Left hindlimb (tissue), 1 donor: ENCODE measurements at places on chromosomes 4 and X.

DNA sequence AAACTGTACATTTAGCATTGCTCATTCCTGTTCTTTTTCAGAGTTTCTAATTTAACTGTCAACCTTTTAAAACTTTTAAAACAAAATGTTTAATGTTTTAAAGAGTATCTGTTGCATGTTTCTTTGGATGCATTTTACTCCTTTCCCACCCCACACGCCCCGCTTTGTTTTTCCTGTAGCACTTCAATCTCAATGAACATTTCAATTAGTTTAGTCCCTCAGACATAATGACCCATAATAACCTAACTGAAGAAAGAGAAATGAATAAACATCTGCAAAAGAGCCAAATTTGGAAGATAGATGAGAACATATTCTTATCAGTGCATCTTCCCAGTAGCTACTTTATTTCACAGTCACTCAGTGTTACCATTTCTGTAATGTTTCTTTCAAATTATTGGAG lies 7.5 kb downstream of the PCDH10 start:
- no peak for DNase-seq

DNA sequence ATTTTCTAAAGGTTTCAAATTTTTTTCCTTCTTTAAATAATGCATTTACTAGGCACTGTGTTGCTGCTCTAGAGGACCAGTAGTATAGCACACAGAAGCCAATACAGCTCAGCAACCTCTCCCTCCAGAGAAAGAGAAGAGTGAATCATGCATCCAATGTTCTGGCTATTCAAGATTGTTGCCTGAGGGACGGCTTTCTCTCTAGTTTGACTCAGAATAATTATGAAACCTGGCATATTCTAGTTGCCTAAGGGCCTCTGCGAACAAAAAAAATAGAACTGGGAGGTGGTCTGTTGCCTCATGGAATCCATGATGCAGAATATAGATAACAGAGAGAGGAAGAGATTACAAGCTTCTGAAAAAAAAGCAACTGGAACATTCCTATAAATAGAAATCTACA lies 1233.3 kb upstream of the PABPC4L start:
- DNase-seq = no peak

GRCh38 chrX:153884136-153884535 lies 1.8 kb downstream of the L1CAM start:
- DNase-seq = no peak

DNA sequence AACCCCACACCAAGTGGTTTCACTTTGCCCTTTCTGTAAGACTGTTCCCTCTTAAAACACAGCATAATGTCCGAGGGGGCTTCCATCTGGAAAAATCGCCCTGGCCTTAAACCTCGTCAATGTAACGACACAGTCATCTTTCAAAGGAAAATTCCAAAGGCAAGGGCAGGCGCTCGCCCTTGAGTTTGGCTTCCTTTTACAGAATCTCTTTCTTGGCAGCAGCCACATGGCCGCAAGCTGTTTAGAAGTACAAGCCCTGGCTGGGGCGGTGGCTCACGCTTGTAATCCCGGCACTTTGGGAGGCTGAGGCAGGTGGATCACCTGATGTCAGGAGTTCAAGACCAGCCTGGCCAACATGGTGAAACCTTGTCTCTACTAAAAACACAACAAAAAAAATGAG lies 27.1 kb upstream of the GRPEL1 start:
- no peak for DNase-seq

DNA sequence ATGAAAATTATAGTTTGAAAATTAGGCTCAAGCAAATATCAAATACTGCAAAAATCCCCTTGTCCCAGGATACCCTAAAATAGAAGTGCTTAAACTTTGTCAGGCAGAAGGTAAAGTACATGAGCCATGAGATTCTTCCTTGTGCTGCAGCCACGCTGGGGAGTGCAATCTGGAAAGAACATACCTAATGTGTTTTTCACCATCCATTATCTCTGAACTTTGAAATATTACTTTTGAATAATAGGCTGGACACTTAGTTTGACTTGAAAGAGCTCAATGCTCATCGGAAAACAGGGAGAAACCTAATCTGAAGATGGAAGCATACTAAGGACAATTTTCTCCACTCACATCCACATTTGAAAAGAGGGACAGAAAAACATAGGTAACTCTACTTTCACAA lies 18.9 kb downstream of the THAP9 start:
- DNase-seq = no peak

DNA sequence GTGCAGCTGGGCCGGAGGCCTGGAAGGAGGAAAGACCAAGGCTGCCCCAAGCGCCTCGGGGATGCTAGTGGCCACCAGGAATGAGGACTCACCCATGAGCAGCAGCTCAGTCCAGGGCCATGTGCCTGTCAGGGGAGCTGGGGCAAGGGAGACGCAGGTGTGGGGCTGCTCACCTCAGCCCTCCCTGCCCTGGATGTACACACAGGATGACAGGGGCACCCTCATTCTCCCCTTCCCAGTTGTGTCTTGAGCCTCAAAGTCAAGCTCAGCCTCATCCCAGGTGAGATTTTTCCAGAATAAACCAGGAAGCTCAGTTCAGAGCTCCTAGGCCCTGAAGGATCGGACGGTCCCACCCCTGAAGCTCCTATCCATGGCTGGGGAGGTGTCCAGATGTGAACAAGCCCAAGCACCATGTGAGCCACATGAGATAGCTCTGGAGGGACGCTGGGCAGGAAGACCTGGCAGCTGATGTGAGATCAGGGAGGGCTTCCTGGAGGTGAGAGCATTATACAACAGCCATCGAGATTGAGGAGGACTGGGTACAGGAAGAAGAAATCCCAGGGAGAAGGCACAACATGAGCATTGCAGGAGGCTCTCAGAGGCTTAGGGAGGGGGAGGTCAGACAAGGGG lies 23.0 kb downstream of the HTRA3 start:
- DNase-seq = peak; percentile 8

GRCh38 chr4:179989975-179990374 lies 2253.2 kb upstream of the TENM3 start:
- DNase-seq = no peak

DNA sequence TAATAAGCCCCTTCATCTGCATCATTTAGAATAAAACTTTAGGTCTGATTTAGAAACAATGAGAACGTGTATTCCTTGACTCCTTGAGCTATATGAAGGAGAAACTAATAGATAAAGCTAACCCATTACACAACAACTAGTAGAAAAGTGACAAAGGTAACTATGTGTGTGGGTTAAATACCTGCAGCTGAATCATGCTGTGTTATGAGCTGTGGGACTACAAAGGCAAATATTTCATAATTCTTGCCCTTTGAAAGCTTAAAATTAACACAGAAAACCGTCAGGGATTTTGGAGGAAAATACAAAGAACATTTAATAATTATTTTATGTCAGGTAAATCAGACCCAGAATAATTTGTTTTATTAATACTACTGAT lies 898 bp upstream of the NDP start:
- no peak for DNase-seq

DNA sequence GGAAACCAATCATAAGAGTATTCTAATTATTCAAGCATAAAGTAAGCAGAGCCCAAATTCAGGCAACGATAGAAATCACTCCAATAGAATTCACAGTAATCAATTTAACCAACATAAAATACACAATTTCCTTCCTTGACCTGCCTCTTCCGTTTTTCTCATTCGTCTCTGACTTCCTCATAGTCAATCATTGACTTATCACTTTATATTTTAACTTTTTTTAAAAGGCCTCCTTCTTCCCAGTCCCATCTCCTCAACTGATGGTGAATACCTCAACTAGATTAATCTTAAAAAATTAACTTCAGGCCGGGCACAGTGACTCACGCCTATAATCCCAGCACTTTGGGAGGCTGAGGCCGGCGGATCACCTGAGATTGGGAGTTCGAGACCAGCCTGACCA lies 13.3 kb downstream of the CNOT6L start:
- no peak for DNase-seq

DNA sequence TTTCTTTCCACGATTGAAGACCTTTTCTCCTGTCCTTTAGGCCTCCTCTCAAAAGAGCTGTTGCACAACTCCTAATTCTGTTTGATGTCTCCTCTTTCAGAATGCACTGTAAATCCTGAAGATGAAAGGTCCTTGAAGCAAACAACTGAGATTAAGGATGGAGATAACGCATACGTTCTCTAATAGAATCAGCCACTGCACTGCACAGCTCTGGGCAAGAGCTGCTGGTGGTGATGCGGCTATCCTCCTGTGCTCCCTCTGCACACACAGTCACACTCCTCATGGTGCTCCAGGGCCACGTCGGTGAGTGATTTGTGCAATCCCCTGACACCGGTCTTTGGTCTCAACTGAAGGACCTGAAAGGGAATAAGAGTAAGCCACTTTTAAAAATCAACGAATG lies 208.7 kb downstream of the PDGFC start:
- DNase-seq = no peak

GRCh38 chrX:10166248-10166716 lies 9.5 kb downstream of the CLCN4 start:
- DNase-seq = no peak

DNA sequence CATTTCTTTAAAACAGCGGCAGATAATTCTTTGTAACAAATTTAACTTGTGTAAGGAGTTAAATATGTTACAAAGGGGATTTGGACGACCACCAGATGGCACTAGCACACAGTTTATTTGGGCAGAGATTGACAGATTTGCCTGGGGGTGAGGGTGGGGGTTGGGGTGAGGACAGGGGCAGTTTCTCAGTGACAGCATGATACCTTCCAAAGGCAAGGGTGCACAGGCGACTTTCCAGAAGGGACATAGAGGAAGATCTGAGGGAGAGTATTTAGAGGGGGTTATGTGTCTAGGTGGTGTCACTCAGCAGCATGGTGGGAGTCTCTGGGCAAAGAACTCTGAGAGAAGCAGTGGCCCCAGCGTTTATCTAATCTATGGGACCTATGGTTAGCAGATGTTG lies 9.6 kb upstream of the TMA16 start:
- peak; percentile 36 for DNase-seq

DNA sequence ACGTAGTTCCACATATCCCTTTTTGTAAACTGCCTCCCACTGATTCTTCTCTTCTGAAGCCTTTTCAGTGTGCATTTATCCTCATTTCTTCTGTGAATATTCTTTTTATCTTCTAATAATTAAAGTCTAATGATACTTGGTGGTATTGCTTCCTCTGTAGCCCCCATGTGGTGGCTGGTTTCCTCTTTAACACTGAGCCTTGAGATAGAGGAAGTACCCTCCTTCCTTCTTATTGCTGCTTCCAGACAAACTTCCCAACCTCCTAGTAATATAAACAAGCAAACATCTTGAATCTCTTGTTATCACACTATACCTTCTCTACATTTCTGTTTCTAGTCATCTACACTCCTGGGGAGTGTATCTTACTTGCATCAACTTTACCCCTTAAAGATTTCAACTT lies 310.5 kb upstream of the GIMD1 start:
- no peak for DNase-seq

DNA sequence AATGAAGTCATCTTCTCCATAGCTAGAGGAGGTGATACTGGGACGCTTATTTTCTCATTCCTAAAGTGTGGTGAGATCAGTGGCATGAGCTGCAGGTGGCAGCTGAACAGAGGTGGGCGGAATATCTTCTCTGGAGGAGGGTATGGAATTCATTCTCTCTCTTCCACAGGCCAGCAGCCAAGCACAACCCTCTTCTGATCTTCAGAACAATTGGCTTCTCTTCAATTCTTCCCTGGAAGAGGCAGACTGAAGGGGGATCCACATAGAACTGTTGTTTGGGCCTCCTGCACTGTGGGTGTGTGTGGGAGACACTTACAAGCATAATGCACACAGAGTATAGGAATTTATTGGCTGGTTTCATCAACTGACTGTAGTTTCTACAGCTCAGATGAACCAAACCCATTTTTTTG lies 180.4 kb upstream of the RASGEF1B start:
- DNase-seq = no peak

DNA sequence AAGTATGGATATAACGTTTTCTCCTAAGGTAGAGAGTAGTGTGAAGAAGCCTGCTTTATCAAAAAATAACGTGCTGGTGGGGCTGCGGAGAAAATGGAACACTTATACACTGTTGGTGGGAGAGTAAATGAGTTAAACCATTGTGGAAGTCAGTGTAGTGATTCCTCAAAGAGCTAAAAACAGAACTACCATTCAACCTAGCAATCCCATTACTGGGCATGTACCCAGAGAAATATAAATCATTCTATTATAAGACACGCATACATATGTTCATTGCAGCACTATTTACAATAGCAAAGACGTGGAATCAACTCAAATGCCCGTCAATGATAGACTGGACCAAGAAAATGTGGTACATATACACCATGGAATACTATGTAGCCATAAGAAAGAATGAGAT lies 196.4 kb downstream of the DMD start:
- DNase-seq = no peak

DNA sequence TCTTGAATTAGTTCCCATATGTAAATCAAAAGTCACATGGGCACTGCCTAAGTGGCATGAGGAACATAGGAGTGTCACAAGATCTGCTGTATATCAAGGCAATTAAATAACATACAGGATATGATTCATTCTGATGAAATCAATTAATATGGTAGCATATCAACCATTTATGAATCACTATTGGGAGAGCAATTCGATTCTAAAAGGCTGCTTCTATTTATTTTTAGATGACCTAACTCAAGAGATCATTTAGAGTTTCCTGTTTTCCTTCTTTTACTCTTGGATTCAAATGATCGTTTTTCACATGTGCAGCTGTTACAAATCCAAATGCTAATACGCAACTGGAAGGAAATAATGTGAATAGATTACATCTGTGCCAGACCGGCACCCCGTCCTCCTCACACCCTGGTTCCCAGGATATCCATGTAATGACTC lies 81.9 kb downstream of the HCCS start:
- DNase-seq = no peak

DNA sequence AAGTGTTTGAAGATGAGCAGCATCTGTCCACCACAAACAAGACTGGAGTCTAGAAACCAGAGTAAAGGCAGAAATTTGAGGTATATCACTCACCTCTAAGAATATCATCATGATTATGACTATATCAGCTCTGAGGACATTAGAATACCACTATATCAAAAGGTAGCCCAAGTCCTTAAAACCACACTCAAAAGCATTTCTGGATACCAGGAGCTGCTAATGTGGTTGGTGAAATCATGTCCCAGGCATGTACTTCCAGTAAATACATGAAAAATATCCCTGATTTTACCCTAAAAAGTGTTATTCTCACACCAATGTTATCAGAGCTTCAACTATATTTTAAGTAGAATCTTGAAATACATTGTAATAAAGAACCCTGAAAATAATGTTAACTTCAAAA lies 136.3 kb upstream of the SMAD1 start:
- DNase-seq = no peak

- peak; percentile 21 for DNase-seq
These were observed 1.3 kb upstream of the TNIP2 start for GRCh38 chr4:2757426-2757825.

GRCh38 chr4:169899295-169899694 lies 126.9 kb downstream of the MFAP3L start:
- DNase-seq = no peak

GRCh38 chr4:39335566-39335965 lies 30.6 kb downstream of the RFC1 start:
- DNase-seq = no peak

GRCh38 chrX:151759041-151759708 lies 24.6 kb downstream of the CNGA2 start:
- DNase-seq = no peak

- no peak for DNase-seq
These were observed at the start of gene ODAPH for GRCh38 chr4:75555294-75556164. Gene ODAPH (plus strand): TSS chr4:75556066. CDS start chr4:75556083, 17 bp downstream.
